ENCODE measurements at places on chromosomes 6 and 20.
A peak's percentile ranks its signal among the peaks of the same experiment; 100 is the strongest.

DNA sequence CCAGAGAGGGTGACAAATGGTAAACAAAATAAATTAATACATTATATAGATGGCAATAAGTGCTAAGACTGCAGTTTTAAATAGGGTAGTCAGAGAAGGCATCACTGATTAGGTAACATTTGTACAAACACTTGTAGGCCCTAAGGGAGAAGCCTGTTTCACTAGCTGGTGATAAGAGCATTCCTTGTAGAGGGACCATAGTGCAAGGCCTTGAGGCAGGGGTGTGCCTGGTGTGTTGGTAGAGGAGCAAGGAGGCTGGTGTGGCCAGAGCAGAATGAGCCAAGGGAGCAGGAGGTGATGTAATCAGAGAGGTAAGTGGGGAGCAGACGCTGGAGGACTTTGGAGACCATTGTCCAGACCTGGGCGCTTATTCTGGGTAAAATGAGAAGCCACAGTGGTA lies 70.7 kb downstream of the ANKRD6 start:
- DNase-seq = no peak
- H3K4me1 ChIP-seq = no peaks in the 10 kb centered on the region
- no peak overlapping the region for H3K27ac ChIP-seq
- no peaks in the 10 kb centered on the region for H3K27me3 ChIP-seq
- no peak overlapping the region for H3K4me3 ChIP-seq
- no peaks in the 10 kb centered on the region for H3K36me3 ChIP-seq

GRCh38 chr6:166410426-166410935 lies 27.7 kb upstream of the MPC1 start:
- DNase-seq = no peak
- no peaks in the 10 kb centered on the region for H3K27me3 ChIP-seq
- peaks cover 5% of the 10 kb centered on the region for H3K36me3 ChIP-seq
- H3K27ac ChIP-seq = no peak overlapping the region

DNA sequence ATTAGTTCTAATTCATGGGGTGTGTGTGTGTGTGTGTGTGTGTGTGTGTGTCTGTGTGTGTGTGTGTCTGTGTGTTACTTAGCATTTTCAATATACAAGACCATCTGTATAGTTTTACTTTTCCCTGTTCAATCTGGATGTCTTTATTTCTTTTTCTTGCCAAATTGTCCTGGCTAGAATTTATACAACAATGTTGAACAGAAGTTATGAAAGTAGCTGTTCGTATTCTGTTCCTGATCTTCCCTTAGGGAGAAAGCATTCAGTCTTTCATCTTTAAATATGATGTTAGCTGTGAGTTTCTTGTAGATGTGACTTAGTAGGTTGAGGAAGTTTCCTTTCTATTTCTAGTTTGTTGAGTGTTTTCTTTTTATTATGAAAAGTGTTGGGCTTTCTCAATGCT lies 334.7 kb upstream of the RNF24 start:
- no peak for DNase-seq
- H3K4me3 ChIP-seq = no peak overlapping the region
- H3K27ac ChIP-seq = no peak overlapping the region
- no peaks in the 10 kb centered on the region for H3K36me3 ChIP-seq

DNA sequence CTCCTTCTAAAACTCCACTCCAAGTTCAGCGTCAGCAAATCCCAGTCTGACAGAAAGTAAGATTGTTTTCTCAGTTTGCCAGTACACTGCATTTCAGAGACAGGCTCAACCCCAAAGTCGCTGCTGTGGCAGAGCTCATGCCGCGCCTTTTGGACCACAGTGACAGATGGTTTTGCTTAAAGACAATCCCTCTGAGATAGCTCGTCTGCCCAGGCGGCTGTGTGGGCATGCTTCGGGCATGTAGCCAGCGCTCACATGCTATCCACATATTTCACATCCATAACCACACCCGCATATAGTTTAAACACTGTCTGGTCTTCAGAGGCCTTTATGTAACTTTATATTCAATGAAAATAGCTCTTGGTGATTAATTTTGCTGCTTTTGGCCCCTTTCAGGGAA lies 14.7 kb upstream of the PXDC1 start:
- H3K27ac ChIP-seq = no peak overlapping the region
- H3K36me3 ChIP-seq = no peaks in the 10 kb centered on the region
- DNase-seq = peak; percentile 36
- H3K27me3 ChIP-seq = no peaks in the 10 kb centered on the region
- H3K4me3 ChIP-seq = no peak overlapping the region

GRCh38 chr6:110731196-110731595 lies 84.1 kb downstream of the CDK19 start:
- DNase-seq = peak; percentile 51
- H3K4me1 ChIP-seq = no peaks in the 10 kb centered on the region
- no peak overlapping the region for H3K4me3 ChIP-seq

DNA sequence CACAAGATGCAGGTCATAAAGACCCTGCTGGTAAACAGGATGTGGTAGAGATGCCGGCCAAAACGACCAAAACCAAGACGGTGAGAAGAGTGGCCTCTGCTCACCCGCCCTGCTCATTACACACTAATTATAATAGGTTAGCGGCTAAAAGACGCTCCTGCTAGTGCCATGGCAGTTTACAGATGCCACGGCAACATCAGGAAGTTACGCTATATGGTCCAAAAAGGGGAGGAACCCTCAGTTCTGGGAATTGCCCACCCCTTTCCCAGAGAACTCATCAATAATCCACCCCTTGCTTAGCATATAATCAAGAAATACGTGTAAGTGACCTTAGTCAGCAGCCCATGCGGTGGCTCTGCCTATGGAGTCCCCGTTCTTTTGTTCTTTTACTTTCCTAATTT lies 17.6 kb downstream of the BHLHE23 start:
- no peak overlapping the region for H3K4me3 ChIP-seq
- no peaks in the 10 kb centered on the region for H3K4me1 ChIP-seq
- no peaks in the 10 kb centered on the region for H3K36me3 ChIP-seq

- no peaks in the 10 kb centered on the region for H3K4me1 ChIP-seq
- H3K4me3 ChIP-seq = no peak overlapping the region
- no peak overlapping the region for H3K27ac ChIP-seq
- no peaks in the 10 kb centered on the region for H3K27me3 ChIP-seq
These were observed 69.0 kb downstream of the MOCS1 start for GRCh38 chr6:39865011-39865888.

- H3K27ac ChIP-seq = no peak overlapping the region
- no peaks in the 10 kb centered on the region for H3K27me3 ChIP-seq
- no peak overlapping the region for H3K4me3 ChIP-seq
- H3K36me3 ChIP-seq = no peaks in the 10 kb centered on the region
These were observed 358.2 kb downstream of the PLCB1 start for GRCh38 chr20:8490076-8490830.

- H3K4me1 ChIP-seq = peaks cover 16% of the 10 kb centered on the region
- no peaks in the 10 kb centered on the region for H3K27me3 ChIP-seq
- peak overlapping the region; percentile 90 for H3K27ac ChIP-seq
These were observed 1.0 kb downstream of the IGF2R start for GRCh38 chr6:159969921-159970320.

DNA sequence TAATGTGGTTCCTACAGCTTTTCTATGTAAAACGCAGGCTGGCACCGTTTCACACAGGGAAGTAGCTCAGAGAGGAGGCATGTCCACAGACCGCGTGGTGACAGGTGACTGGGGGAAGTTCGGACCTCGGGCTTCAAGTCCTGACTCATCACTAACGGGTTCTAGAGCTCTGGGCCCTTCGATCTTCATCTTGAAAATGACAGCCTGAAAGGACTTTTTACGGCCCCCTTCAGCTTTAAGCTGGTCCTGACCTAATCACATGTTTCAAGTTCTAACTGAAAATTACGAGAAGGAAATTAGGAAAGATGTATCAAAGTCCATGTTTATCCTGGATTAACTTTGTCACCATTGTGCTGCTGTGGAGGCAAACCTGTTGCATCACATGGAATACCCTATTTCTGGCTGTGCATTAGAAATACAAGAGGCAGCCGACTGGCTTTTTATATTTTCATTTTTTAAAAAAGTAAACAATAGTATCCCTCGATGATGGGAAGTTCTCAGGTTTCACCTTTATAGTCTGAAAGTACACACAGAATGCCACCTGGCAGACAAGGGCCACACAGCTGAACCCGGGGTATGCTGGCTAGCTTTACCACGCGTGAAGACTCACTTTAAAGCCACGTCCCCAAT lies 2.0 kb downstream of the MAN1A1 start:
- no peak overlapping the region for H3K27ac ChIP-seq
- peak overlapping the region; percentile 78 for H3K4me3 ChIP-seq
- no peaks in the 10 kb centered on the region for H3K36me3 ChIP-seq
- DNase-seq = peak; percentile 11
- no peaks in the 10 kb centered on the region for H3K27me3 ChIP-seq

- no peaks in the 10 kb centered on the region for H3K36me3 ChIP-seq
- no peaks in the 10 kb centered on the region for H3K4me1 ChIP-seq
- H3K27me3 ChIP-seq = no peaks in the 10 kb centered on the region
- no peak overlapping the region for H3K27ac ChIP-seq
- DNase-seq = no peak
- no peak overlapping the region for H3K4me3 ChIP-seq
These were observed 508.1 kb upstream of the FLRT3 start for GRCh38 chr20:14845199-14846160.

DNA sequence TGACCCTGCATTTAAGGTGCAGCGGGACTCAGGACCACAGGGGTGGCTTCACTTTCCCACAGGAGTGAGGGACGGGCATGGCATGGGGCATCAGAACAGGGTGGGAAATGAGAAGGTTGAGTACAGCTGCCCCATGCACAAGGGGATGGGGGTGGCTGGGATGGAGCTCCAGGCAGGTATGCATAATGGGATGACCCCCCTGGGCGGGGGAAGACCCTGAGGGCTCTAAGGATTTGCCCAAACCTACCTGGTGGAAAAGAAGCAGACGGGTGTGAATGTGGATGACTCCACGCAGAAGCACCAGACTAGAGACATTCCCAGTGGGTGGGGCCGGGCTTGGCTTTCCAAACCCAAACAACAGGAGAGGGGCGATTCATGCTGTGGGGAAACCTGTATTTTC lies 200.3 kb downstream of the SYNDIG1 start:
- peaks cover 19% of the 10 kb centered on the region for H3K4me1 ChIP-seq
- no peaks in the 10 kb centered on the region for H3K36me3 ChIP-seq
- no peaks in the 10 kb centered on the region for H3K27me3 ChIP-seq
- DNase-seq = no peak
- H3K27ac ChIP-seq = no peak overlapping the region
- no peak overlapping the region for H3K4me3 ChIP-seq

GRCh38 chr6:30357678-30358540 lies 13.0 kb downstream of the RPP21 start:
- no peaks in the 10 kb centered on the region for H3K4me1 ChIP-seq
- H3K27ac ChIP-seq = no peak overlapping the region
- peak overlapping the region; percentile 40 for H3K4me3 ChIP-seq
- H3K36me3 ChIP-seq = no peaks in the 10 kb centered on the region
- H3K27me3 ChIP-seq = peaks cover 28% of the 10 kb centered on the region

GRCh38 chr20:4073852-4074741 lies 58.7 kb upstream of the RNF24 start:
- no peak overlapping the region for H3K27ac ChIP-seq
- H3K36me3 ChIP-seq = no peaks in the 10 kb centered on the region
- no peak for DNase-seq
- no peak overlapping the region for H3K4me3 ChIP-seq

DNA sequence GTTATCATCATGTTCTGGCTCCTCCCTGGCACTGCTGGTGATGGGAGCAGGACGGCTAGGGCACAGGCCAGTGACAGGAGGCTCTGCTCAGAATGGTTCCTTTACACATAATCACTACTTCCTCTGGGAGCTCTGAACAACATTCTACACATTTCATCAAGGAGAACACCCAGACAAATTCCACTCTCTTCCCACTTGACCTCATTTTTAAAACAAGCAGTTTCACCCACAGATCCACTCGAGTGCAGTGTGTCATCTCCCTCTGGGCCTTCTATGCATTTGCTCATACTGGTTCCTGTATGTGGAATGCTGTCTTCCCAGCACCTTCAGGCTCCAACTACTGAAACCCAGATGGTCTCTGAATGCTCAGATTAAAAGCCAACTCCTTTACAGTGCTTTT lies 84.8 kb downstream of the ELOVL5 start:
- H3K27me3 ChIP-seq = no peaks in the 10 kb centered on the region
- DNase-seq = no peak
- H3K4me3 ChIP-seq = no peak overlapping the region
- peak overlapping the region; percentile 3 for H3K27ac ChIP-seq

- H3K36me3 ChIP-seq = no peaks in the 10 kb centered on the region
- DNase-seq = no peak
- H3K4me3 ChIP-seq = no peak overlapping the region
- H3K4me1 ChIP-seq = no peaks in the 10 kb centered on the region
- no peak overlapping the region for H3K27ac ChIP-seq
- no peaks in the 10 kb centered on the region for H3K27me3 ChIP-seq
These were observed 115.1 kb downstream of the MAP7 start for GRCh38 chr6:136435101-136435500.

GRCh38 chr6:137427656-137428290 lies 66.4 kb downstream of the OLIG3 start:
- H3K4me3 ChIP-seq = no peak overlapping the region
- H3K4me1 ChIP-seq = no peaks in the 10 kb centered on the region
- DNase-seq = no peak
- no peaks in the 10 kb centered on the region for H3K27me3 ChIP-seq
- H3K27ac ChIP-seq = no peak overlapping the region

DNA sequence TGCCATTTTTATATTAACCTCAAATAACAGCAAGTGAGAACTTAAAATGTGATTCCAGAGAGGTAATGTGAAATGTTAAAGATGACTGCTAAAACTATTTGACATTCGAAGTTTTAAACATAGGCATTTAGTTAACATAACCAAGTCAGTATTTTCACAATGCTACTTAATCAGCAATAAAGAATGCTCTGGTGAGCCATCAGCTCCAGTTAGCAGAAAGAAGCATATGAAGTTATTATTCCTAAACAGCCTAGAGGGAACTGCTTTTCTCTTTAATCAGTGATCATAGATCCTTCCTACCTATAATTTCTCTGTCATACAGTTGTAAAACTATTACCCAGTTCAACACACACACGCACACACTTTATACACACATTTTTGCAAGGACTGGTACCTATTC lies 60.1 kb downstream of the MMS22L start:
- H3K4me1 ChIP-seq = no peaks in the 10 kb centered on the region
- H3K27ac ChIP-seq = no peak overlapping the region
- H3K4me3 ChIP-seq = no peak overlapping the region
- no peaks in the 10 kb centered on the region for H3K27me3 ChIP-seq
- no peaks in the 10 kb centered on the region for H3K36me3 ChIP-seq

GRCh38 chr6:24802271-24803059 lies 3.7 kb upstream of the ARMH2 start:
- no peak overlapping the region for H3K4me3 ChIP-seq
- no peak for DNase-seq
- peak overlapping the region; percentile 37 for H3K27ac ChIP-seq
- H3K36me3 ChIP-seq = no peaks in the 10 kb centered on the region
- no peaks in the 10 kb centered on the region for H3K4me1 ChIP-seq

GRCh38 chr20:58043236-58044140 lies 185.0 kb downstream of the ANKRD60 start:
- H3K27me3 ChIP-seq = no peaks in the 10 kb centered on the region
- no peak for DNase-seq
- H3K4me1 ChIP-seq = no peaks in the 10 kb centered on the region
- no peak overlapping the region for H3K4me3 ChIP-seq
- no peak overlapping the region for H3K27ac ChIP-seq
